Activated CD8-positive, alpha-beta memory T cell treated with anti-CD3 and anti-CD28 coated beads for 1 hour (primary cell): ENCODE measurements at places on chromosomes 5 and 9.

GRCh38 chr5:53339962-53340540 is 140.4 kb upstream of the FST start:
- no peak for DNase-seq

GRCh38 chr5:156174225-156174624 is 152.7 kb upstream of the SGCD start:
- no peak for DNase-seq

DNA sequence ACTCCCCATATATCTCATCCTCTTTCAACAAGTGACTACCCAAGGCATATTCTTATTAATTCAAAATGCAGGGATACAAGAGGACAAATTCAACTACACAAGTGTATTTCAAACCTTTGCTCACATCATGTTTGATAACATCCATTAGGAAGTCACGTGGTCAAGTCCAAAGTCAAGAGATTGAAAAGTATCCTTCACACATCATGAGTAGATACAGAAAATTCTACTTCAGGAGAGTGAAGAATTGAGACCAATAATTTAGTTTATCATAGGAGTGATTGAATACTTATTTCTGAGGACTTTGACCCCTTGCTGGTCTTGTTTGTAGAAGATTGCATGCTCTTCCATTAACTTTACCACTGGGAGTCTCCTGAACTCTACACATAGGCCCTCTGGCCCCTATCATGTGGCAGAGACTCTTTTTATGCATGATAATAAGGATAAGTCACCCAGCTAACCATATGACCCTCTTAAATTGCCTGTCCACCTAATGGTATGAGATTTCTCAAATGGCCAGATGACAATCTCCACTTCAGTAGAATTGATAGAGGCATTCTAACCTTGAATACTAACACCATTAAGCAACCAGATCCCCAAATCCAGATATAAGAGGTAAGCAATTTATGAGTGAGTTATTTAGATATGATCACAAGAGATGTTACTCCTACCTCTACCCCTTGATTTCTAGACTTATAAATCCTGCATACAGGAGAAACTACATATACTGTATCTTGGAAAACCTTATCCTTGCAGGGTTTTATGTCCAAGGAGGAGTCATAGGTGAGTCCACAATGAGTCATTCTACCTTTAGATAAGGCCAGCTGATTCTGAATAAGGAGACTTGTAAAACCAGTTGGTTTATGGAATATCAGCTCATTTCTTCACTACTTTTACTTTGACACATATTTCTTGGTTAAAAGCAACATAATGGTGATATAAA is 26.6 kb upstream of the SLC46A2 start:
- no peak for DNase-seq

GRCh38 chr9:123487944-123488548 is 132.0 kb downstream of the CRB2 start:
- no peak for DNase-seq

DNA sequence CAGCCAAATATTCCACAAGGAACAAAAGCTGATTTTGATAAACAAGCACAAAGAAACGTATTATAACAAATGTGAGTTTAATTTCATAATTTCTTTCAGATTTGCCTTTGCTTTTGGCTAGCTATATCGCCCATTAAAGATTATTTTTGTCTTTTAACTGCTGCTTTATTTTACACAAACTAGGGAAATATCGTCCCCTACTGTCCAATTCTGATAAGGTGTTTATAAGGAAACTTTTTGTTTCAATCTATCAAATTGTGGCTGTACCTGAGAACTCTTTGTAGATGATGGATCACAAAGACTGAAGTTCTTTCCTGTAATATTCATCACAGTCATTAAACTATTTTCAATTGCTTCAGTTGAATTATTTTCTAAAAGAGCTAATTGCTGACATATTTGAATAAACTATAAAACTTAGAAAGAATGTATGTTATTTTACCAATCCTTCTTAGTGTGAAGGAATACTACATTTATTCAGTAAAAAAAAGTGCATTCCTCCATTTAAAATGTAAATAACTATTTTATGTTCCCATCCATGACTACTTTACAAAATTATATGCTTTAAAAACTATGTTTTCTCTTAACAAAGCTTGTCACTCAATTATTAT is 431.3 kb upstream of the ITGA1 start:
- no peak for DNase-seq

- no peak for DNase-seq
Observed at GRCh38 chr9:134541097-134541747, 100.4 kb upstream of the COL5A1 start.
